Frontal cortex (tissue), 4 donors: ENCODE measurements at places on chromosomes 2 and 18.

GRCh38 chr2:3769766-3770165 lies 66.4 kb downstream of the DCDC2C start:
- DNase-seq = no peak

GRCh38 chr2:129347486-129348217 lies 631.8 kb upstream of the RAB6C start:
- no peak for DNase-seq

DNA sequence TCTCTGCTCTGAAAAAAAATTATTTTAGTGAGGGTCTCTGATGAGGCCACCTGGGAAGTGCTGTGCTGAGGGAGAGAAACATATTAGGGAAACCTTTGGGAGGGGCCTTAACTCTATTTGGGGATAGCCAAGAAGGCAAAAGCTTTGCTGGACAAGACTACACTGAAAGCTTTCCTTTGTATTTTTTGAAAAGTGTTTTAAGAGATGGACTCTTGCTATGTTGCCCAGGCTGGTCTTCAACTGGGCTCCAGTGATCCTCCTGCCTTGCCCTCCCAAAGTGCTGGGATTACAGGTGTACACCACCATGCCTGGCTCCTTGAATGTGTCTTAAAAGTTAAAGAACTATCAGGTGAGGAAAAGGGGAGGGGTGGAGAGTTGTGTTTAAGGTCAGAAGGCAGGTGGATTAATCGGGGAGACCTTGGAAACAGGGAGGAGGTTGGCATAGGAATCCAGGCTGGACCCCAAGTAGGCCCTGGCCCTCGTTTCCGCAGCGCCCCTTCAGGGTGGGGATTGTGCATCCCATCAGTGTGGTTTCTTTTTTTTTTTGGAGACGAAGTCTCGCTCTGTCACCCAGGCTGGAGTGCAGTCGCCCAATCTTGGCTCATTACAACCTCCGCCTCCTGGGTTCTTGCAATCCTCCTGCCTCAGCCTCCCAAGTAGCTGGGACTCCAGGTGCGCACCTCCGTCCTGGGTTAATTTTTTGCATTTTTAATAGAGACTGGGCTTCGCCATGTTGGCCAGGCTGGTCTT lies 92.1 kb downstream of the MYCN start:
- DNase-seq = no peak

- DNase-seq = no peak
These were observed 112.6 kb downstream of the ZBTB7C start for GRCh38 chr18:48296581-48296980.

GRCh38 chr2:48940606-48941005 lies 185.1 kb upstream of the LHCGR start:
- DNase-seq = no peak

- DNase-seq = no peak
These were observed 177.3 kb downstream of the ERBB4 start for GRCh38 chr2:212361174-212361756.

GRCh38 chr2:230893841-230894781 lies 29.4 kb downstream of the ITM2C start:
- no peak for DNase-seq
